ENCODE measurements at places on chromosomes 5 and 9.

- no peak for DNase-seq
These were observed 4.1 kb upstream of the IARS1 start for GRCh38 chr9:92297611-92298010.

DNA sequence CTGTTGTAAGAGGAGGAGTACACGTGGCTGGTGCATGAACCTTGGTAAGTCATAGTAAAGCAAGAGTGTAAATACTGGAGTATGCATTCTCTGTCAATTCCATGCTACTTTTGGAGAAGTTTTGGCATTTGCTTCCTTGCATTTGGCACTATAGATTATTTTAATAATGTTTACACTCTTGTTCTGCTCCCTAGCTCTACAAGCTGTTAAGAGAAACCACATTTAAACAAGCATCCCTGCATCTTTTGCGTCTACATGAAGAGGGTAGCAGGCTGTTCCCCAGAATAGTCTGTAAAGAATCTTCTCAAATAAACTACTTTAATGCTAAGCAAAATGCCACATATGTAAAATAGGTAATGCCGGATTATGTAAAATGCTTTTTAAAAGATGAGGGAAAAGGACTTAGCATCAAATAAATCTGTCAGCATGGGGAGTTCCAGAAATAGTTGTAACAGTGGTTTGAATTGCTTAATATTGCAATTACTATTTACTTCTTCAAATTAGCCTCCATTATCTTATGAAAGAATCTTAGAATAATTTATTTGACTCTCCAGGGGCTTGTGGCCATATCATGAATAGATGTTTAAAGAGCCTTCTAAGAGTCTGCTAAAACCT is 2127.3 kb upstream of the WWC1 start:
- DNase-seq = no peak

DNA sequence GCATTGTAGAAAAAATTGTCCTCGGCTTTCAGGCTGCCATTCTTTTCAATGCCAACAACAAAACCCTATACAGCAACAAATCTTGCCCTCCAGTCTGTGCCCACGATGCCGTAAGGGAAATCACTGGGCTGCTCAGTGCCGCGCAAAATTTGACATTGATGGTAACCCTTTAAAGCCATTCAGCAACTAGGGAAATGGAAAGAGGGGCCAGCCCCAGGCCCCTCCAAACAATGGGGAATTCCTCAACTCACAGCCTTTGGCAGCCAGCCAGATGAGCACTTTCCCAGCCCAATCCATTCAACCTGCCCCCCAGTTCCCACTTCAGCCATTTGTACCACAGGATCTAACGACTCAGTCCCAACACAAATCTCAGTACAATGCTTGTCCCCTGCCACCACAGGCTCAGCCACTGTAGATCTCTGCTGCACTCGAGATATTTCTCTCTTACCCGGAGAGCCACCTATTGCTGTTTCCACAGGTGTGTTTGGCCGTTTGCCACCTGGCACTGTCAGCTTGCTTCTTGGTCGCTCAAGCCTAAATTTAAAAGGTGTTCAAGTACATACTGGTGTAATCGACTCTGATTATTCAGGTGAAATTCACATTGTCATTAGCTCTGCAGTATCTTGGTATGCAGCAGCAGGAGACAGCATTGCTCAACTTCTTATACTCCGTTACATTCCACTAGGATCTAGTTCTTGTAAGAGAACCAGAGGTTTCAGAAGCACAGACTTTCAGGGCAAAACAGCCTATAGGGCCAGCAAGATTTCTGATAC is 103.3 kb downstream of the SYK start:
- DNase-seq = no peak

DNA sequence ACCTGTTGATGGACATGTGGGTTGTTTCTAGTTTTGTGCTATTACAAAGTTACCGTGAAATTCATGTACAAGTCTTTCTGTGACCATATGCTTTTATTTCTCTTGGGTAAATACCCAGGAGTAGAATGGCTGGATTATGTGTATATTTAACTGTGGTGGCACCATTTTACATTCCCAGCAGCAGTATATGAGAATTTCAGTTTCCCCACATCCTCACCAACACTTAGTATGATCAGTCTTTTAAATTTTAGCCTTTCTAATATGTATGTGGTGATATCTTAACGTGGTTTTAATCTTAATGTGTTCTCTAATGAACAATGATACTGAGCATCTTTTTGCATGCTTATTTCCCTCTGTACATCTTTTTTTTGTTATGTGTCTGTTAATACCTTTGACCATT is 36.6 kb downstream of the GALNT10 start:
- no peak for DNase-seq

GRCh38 chr9:96183751-96184150 is 118.2 kb downstream of the HSD17B3 start:
- peak; percentile 21 for DNase-seq

- peak; percentile 74 for DNase-seq
These were observed 42.6 kb downstream of the NACC2 start for GRCh38 chr9:136052472-136052880.

- no peak for DNase-seq
These were observed 1089.2 kb downstream of the PTPRD start for GRCh38 chr9:9523476-9524139.

DNA sequence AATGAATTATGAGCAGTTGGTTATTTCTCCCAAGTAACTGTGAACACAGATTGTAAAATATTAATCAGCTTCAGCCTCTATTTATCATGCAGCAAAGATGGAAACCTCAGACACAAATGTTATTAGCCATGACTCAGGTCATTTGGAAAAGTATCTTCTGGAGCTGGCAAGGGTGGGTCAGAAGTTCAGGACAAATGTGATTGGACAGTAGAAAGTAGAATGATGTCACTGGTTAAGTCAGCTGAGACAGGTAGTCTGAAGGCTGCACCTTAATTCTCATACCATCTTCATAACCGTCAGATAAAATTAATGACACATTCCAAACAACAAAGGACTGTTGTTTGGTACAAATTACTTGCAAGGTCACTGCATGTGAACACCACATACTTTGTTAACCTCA is 140.2 kb downstream of the EMB start:
- no peak for DNase-seq

DNA sequence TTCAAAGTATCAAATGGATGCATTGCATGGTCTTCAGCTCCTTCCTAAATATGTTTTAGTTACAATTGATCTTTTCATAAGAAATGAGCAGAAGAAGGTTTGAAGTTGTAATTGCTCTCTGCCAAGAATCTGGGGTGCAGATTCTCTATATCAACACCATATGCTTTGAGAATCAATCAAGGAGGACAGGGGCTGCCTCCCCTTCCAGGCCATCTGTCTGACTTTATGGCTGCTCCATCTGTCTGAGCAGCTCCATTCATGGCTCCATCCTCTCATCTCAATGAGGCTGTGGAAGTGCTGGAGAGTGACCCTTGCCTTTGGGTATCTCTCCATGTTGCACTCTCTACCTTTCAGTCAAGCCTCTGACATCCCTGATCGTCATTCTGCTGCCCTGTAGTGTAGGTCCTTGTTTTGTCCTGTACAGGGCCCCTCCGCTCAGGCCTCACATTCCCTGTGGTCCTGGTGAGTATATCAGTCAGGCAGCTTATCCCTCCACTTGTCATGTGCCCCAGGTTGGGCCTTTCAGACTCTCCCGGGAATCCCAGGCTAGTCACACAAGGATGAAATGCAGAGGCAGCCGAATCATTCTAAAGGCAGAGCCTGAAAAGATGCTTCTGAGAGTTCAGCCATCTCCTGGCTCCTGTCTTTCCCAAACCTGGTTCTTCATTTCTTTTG is 14.0 kb upstream of the SV2C start:
- DNase-seq = no peak

- DNase-seq = peak; percentile 79
These were observed 100.1 kb upstream of the LRRTM2 start for GRCh38 chr5:138975098-138975847.

DNA sequence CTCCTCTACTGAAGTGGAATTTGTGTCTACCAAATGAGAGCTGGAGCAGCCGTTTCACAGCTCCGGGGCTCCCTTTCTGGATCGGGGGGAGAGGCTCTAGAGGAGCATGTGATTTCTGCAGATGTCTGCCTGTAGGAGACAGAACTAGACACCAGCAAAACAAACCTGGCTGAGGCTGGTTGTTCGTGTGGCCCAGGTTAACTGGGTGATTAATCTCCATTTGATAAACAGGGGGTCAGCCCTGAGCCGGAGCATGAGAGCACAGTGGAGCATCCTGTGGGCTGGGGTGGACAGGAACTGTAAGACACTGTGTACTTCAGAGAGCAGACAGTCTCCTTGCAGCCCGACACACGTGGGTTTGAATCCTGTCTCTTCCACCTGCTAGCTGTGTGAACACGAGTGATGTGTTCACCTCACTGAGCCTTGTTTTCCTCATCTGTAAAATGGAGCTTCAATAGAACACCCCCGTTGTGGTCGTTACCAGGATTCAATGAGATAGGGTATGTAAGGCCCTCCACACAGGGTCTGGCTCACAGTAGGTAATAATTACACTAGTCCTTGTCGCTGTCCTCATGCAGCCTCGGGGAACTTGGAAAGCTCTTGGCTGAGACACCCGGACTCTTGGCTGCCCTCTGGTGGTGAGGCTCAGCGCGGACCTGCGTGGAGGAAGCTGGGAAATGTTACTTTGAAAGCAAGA is 12.9 kb downstream of the CXCL14 start:
- DNase-seq = peak; percentile 74

DNA sequence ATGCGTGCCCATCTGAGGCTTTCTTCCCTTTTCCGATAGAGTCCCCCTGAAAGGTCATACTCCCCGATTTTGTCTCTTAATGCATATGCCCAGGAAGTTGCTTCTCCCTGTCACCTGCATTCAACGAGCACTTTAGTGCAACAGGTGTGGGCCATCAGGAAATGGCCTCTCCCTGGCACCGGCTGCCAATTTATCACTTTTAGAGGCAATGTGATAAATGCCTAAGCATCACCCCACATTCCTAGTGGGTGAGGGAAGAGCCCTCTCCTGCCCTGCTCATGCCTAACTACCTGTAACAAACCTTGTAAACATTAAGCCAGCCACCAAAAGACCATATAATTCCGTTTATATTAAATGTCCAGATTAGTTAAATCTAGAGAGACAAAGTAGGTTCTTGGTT is 1.1 kb upstream of the SNAPC3 start:
- no peak for DNase-seq

DNA sequence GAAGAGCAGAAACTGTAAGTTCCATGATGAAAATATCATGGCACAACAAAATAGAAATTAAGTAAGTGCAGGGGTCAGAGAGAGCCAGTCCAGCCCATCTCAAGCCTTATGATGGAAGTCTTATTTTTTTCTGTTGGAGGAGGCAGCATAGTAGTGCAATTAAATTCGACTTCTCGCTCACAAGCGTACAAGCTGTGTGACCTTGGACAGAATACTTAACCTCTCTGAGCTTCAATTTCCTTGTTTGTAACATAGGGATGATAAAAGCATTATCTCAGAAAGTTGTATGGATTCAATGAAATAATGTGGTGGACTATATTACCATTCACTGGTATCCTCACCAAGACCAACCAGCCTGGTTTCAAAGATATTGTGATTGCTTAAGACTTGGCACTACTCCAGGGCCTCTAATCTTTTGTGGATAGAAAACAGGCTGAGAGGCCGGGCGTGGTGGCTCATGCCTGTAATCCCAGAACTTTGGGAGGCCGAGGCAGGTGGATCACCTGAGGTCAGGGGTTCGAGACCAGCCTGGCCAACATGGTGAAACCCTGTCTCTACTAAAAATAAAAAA is 26.8 kb upstream of the MVB12B start:
- DNase-seq = no peak

DNA sequence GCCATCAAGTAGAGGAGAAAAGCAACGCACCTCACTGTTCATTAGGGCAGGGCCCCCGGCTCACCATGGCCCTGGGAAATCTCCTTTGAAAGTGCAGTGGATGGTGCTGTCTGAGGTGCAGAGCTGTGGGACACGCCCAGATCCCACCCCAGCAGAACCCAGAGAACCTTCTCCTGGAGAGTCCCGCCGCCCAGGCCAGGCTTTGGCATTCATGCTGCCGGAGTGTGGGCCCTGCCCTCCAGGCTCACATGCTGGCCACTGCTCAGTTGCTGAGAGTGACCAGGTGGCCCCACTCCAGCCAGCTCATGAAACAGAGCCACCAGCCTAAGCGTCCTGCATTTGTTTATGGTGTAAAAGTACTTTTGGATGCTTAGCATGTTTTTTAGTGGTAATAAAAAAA is 23.8 kb upstream of the LRRC14B start:
- peak; percentile 46 for DNase-seq

- no peak for DNase-seq
These were observed 18.9 kb downstream of the LAMC3 start for GRCh38 chr9:131027872-131028179.

GRCh38 chr5:176350416-176350815 is 11.1 kb downstream of the KIAA1191 start:
- DNase-seq = no peak

GRCh38 chr9:24986331-24986730 is 440.6 kb upstream of the IZUMO3 start:
- no peak for DNase-seq

- DNase-seq = no peak
These were observed 36.9 kb downstream of the KIF4B start for GRCh38 chr5:155050384-155051019.

DNA sequence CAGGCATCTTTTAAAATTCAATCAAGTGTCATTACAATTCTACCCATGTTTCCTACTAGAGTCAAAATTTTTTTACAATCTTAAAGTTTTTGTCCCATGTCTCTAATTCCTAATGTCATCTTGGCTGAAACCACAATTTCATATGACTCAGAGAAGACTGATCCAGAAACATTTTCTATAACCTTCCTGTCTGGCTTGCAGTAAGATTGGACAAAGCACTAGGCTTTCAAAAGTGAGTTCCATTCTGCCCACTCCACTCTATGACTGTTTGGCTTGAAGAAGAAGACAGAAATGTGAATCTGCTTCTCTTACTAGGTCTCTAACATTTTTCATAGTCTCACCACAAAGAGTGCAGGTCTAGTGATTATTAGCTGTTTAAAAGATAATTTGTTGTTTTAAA is 88.8 kb downstream of the NR3C1 start:
- DNase-seq = no peak

- DNase-seq = no peak
These were observed 7.0 kb upstream of the SUB1 start for GRCh38 chr5:32578363-32578762.

GRCh38 chr9:19481121-19481870 is 72.5 kb downstream of the ACER2 start:
- no peak for DNase-seq

DNA sequence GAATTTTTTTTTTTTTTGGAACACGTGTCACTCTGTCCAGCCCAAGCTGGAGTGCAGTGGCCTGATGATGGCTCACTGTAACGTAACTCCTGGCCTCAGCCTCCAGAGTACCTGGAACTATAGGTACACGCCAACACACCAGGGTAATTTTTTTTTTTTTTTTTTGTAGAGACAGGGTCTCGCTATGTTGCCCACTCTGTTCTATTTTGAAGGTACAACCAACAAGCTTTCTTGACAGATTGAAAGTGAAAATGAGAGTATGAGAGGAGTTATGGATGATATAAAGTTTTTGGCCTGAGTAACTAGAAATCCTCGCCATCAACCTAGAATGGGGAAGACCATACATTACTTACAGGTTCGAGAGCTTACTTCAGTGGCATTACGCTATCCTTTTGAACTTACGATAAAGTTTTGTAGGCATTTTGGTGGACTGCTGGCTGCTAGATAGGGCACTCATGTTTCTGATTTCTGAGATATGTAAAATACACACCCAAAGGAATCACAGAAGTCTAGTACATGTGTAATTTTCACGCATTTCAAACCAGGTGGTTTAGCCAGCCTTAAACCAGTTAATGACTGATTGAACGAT is 806 bp upstream of the CDC42SE2 start:
- no peak for DNase-seq

Data from sigmoid colon (tissue), 7 donors.